ENCODE measurements at places on chromosomes 1 and 21.
A peak's percentile ranks its signal among the peaks of the same experiment; 100 is the strongest.

DNA sequence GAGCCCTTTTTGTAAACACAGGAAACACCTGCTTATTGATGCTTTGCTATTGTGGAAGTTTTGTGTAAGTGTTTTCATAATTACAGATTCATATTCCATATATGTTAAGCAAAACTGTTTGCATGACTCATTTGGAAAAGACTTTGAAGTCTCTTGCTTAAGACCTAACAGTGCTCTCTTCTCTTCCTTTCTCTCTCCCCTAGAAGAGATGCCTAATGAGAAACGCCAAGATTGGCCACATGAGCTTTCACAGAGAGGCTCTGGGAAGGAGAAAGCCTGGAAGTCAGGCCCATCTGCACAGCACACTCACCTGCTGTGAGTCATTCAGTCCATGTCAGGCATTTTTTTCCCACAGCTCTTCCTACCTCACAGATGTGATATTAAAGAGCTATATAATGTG is 101.6 kb upstream of the PALMD start:
- H3K4me3 ChIP-seq = no peak overlapping the region
- no peak for DNase-seq
- no peaks in the 10 kb centered on the region for H3K4me1 ChIP-seq
- H3K27ac ChIP-seq = no peak overlapping the region
- H3K27me3 ChIP-seq = no peaks in the 10 kb centered on the region

GRCh38 chr1:107933736-107934135 is 31.2 kb downstream of the VAV3 start:
- DNase-seq = no peak
- H3K4me3 ChIP-seq = no peak overlapping the region
- H3K36me3 ChIP-seq = no peaks in the 10 kb centered on the region
- peaks cover 9% of the 10 kb centered on the region for H3K4me1 ChIP-seq
- H3K27ac ChIP-seq = no peak overlapping the region

- H3K4me1 ChIP-seq = no peaks in the 10 kb centered on the region
- H3K27ac ChIP-seq = no peak overlapping the region
- H3K4me3 ChIP-seq = no peak overlapping the region
- no peaks in the 10 kb centered on the region for H3K36me3 ChIP-seq
- no peaks in the 10 kb centered on the region for H3K27me3 ChIP-seq
These were observed 43.5 kb upstream of the MCOLN3 start for GRCh38 chr1:85091671-85092280.

DNA sequence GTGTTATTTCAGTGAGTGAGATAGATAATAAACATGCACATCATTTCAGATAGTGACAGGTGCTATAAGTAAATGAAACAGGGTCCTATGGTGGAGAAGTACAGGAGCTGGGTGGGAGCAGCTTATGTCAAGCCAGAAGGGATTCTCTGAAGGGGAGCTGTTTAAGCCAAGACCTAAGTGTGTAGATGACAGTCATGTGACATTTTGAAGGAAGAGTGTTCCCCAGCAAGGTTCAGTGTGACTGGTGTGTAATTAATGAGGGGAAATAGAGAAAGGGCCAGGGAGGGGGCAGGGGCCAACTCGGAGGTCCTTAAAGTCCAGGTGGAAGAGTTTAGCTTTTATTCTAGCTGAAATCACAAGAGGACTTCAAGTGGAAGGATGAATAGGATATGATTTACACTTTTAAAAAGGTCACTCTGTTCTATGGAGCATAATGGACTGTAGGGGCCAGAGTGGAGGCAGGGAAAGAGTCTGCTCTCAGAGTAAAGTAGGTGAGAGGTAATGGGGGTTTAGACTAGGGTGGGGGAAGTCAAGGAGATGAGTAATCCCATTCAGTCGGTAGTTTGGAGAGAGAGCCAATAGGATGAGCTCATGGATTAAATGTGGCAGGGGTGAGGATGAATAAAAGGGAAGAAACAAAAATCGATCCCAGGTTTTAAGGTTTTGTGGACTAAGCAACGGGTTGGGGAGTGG is 243.1 kb downstream of the CACNA1E start:
- peaks cover 13% of the 10 kb centered on the region for H3K4me1 ChIP-seq
- peak overlapping the region; percentile 5 for H3K4me3 ChIP-seq
- no peak for DNase-seq
- H3K36me3 ChIP-seq = no peaks in the 10 kb centered on the region
- no peak overlapping the region for H3K27ac ChIP-seq
- H3K27me3 ChIP-seq = no peaks in the 10 kb centered on the region

- no peak for DNase-seq
- H3K36me3 ChIP-seq = no peaks in the 10 kb centered on the region
- H3K4me1 ChIP-seq = peaks cover 17% of the 10 kb centered on the region
These were observed 31.8 kb upstream of the OLIG2 start for GRCh38 chr21:32993894-32994293.

DNA sequence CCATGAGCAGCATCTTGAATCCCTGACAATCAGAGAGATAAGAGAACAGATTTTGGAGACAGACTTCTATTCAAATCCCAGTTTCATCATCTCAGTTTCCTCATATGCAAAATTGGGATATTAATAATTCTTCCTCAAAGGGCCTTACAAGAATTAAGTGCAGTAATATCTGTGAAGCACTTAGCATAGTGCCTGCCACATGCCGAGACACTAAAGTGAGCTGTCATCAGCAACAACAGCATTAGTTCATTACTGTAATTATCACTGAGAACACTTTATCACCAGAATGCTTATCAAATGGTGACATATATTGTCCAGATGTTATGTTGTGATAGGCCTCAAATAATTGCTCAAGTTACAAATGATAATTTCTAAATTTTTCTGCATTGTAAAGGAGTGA is 922 bp upstream of the FCRLB start:
- H3K27ac ChIP-seq = no peak overlapping the region
- H3K4me3 ChIP-seq = no peak overlapping the region
- peaks cover under 1% of the 10 kb centered on the region for H3K4me1 ChIP-seq
- H3K36me3 ChIP-seq = no peaks in the 10 kb centered on the region
- peaks cover 52% of the 10 kb centered on the region for H3K27me3 ChIP-seq

- H3K27ac ChIP-seq = no peak overlapping the region
- no peak overlapping the region for H3K4me3 ChIP-seq
- H3K27me3 ChIP-seq = no peaks in the 10 kb centered on the region
- H3K4me1 ChIP-seq = peaks cover 7% of the 10 kb centered on the region
- DNase-seq = peak; percentile 51
- H3K36me3 ChIP-seq = no peaks in the 10 kb centered on the region
These were observed 95.5 kb upstream of the PROX1 start for GRCh38 chr1:213891989-213892902.

GRCh38 chr1:11563560-11564069 is 84.7 kb downstream of the DISP3 start:
- no peak overlapping the region for H3K4me3 ChIP-seq
- H3K36me3 ChIP-seq = no peaks in the 10 kb centered on the region
- peak; percentile 82 for DNase-seq

- no peak for DNase-seq
- no peak overlapping the region for H3K27ac ChIP-seq
- H3K4me1 ChIP-seq = no peaks in the 10 kb centered on the region
- no peak overlapping the region for H3K4me3 ChIP-seq
These were observed 325.1 kb downstream of the RRAGC start for GRCh38 chr1:38534473-38534823.

DNA sequence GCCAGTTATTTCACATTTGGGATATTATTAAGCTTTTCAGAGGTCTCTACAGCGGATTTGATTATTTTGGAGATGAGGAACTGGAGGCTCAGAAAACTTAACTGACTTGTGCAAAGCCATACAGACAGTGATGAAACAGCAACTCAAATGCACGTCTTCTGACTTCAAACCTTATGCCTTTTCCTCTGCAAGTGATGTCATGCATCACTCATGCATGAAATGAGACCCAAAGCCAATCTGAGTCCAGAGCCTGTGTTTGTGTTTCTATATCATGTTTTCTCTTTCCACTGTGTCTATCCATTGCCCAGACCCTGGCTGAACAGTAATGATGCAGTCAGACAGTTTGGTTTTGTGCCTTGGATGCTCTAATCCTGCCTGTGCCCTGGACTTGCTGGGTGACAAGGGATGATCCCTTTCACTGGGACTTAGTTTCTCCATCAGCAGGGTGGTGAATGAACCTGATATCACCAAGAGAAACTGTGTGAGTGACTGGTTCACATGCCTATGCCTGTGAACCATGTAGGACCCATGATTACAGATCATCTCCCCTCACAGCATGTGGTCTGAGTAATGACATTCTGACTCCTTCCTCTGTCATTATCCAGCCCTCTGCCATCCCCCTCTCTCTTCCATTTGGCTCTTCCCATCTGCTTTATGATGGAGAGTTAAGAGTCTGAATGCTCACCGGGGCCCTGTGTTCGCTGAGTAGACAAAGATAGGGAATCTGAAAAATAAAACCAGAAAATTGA is 33.4 kb downstream of the SLAMF6 start:
- no peaks in the 10 kb centered on the region for H3K36me3 ChIP-seq
- DNase-seq = no peak
- no peaks in the 10 kb centered on the region for H3K4me1 ChIP-seq
- no peak overlapping the region for H3K27ac ChIP-seq
- no peaks in the 10 kb centered on the region for H3K27me3 ChIP-seq

DNA sequence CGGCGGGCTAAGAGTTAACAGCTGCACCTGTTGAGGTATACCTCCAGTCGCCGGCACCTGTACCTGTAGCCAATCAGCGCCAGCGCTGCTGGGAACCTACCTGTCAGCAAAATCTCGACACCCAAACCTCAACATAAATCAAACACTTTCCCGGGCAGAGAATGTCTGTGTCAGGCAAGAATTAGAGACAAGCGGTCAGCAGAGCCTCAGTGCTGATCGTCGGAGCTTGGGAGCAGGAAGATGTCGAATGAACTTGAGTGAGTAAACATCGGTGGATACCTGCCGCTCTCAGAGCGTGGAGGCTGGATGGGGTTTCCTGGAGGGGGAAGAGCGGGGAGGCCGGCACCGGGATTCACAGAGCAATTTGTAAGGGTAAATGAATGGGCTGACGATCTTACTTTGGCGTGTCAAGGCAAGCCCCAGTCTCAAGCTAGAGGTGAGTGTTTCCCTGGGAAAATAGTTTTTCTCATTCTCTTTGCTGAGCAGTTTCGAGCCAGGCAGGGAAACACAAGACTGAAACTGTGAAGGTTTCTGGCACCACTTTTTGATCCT is at the start of gene GRHL3:
Gene GRHL3 (plus strand): TSS at position 46 of the 552 bp plus-strand sequence. CDS start 195 bp downstream, at position 241.
- H3K27ac ChIP-seq = no peak within 1 kb of the TSS
- peak within 1 kb of the TSS; percentile 40 for H3K4me3 ChIP-seq
- no peaks in the 10 kb centered on the region for H3K36me3 ChIP-seq
- peaks cover 31% of the 10 kb centered on the region for H3K4me1 ChIP-seq
- H3K27me3 ChIP-seq = peaks cover 67% of the 10 kb centered on the region
- DNase-seq = no peak

GRCh38 chr1:184158896-184159681 is 107.6 kb downstream of the TSEN15 start:
- no peaks in the 10 kb centered on the region for H3K36me3 ChIP-seq
- no peaks in the 10 kb centered on the region for H3K27me3 ChIP-seq
- no peak for DNase-seq
- no peak overlapping the region for H3K27ac ChIP-seq
- H3K4me3 ChIP-seq = no peak overlapping the region

- H3K27me3 ChIP-seq = no peaks in the 10 kb centered on the region
- H3K36me3 ChIP-seq = no peaks in the 10 kb centered on the region
- DNase-seq = no peak
- H3K4me3 ChIP-seq = no peak overlapping the region
These were observed 113.8 kb downstream of the RHOU start for GRCh38 chr1:228849011-228849541.

- H3K27me3 ChIP-seq = peaks cover 29% of the 10 kb centered on the region
- H3K36me3 ChIP-seq = no peaks in the 10 kb centered on the region
- no peak overlapping the region for H3K4me3 ChIP-seq
- peaks cover 10% of the 10 kb centered on the region for H3K4me1 ChIP-seq
- no peak for DNase-seq
- no peak overlapping the region for H3K27ac ChIP-seq
These were observed 2.2 kb upstream of the IRF6 start for GRCh38 chr1:209808059-209808581.

DNA sequence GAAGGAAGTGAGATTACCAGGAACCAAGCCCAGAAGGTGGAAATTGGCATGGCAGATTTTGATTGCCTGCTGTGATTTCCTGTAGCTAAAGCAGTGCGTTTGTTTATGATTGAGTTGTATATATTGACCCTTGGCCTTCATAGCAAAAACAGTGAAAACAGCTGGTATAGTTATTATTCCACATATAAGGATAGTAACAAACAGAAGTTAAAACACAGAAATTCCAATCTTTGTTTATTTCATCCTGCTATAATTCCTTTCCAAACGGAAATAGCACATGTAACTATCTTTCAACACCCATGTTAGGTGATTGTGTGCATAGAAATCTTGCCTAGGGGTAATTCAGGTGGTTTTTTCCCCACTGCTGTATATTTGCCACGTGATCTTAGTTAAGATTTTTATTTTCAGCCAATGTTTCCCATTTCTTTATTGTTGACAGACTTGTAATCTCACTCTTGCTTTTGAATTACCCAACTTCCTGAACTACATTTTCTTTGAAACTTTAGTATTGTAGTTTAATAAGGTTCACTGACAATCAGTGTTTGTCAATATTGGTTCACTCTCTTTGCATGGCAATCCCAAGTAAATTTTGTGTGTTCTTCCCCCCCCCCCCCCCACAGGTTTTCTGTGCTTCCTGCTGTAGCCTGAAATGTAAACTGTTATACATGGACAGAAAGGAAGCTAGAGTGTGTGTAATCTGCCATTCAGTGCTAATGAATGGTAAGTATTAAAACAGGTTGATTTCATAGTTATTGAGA is 102.7 kb downstream of the CC2D1B start:
- no peaks in the 10 kb centered on the region for H3K27me3 ChIP-seq
- no peak for DNase-seq
- no peak overlapping the region for H3K4me3 ChIP-seq
- peaks cover 7% of the 10 kb centered on the region for H3K4me1 ChIP-seq

DNA sequence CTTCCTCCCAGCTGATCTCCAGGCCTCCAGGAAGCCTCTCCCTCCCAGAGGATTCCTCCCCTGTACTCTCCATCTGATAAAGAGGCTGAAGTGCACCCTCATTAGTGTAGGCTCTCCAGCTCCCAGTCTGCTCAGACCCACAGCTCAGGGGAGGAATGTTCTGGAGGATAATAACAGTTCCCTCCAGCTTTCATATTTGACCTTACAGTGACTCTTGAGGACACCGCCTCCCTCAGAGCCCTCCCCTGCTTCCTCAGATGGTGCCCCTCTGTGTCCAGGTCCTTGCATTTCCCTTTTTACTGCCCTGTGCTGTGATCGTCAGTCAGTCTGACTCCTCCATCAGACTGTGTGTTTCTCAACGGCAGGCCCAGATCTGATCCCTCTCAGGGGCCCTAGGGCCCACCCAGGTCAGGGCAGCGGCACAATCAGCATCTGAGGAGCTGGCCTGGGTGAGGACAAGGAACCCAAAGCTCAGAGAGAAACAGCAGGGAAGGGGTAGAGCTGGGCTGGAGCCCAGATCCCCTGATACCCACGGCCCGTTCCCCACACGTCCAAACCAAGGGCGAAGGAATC is 1.1 kb upstream of the SHISAL2A start:
- no peak overlapping the region for H3K4me3 ChIP-seq
- no peaks in the 10 kb centered on the region for H3K36me3 ChIP-seq
- no peak for DNase-seq
- H3K27me3 ChIP-seq = peaks cover 57% of the 10 kb centered on the region
- H3K27ac ChIP-seq = no peak overlapping the region
- peaks cover 21% of the 10 kb centered on the region for H3K4me1 ChIP-seq

- H3K36me3 ChIP-seq = no peaks in the 10 kb centered on the region
- H3K4me1 ChIP-seq = peaks cover 26% of the 10 kb centered on the region
- H3K27me3 ChIP-seq = no peaks in the 10 kb centered on the region
- DNase-seq = peak; percentile 39
- peak overlapping the region; percentile 66 for H3K4me3 ChIP-seq
These were observed 836 bp upstream of the PRCC start for GRCh38 chr1:156766298-156767100.

GRCh38 chr1:220631238-220631815 is 58.8 kb upstream of the C1orf115 start:
- H3K27me3 ChIP-seq = no peaks in the 10 kb centered on the region
- no peak overlapping the region for H3K4me3 ChIP-seq
- H3K27ac ChIP-seq = no peak overlapping the region

Data from neural progenitor cell (in vitro differentiated cells).